SW480 (cell line): ENCODE measurements at places on chromosomes 4 and X.

- no peak for DNase-seq
These were observed 71.9 kb downstream of the LIMCH1 start for GRCh38 chr4:41609851-41610250.

- peak; percentile 42 for DNase-seq
These were observed 18.4 kb downstream of the MAGEB17 start for GRCh38 chrX:16185725-16186136.

- no peak for DNase-seq
These were observed 32.2 kb downstream of the SMS start for GRCh38 chrX:21972721-21973120.

GRCh38 chrX:130539721-130540321 lies 138.0 kb downstream of the RBMX2 start:
- peak; percentile 21 for DNase-seq

- DNase-seq = no peak
These were observed 87.0 kb downstream of the FAM193A start for GRCh38 chr4:2623442-2623841.
